ENCODE measurements at places on chromosomes 3 and 15. TPM values are rescaled to one million over a fixed set of nuclear protein-coding genes. Genes with fewer than 3 reads are reported as not detected.

LSMEM2 gene
- 25.4 TPM for total RNA-seq

PLA2G4D gene
- not detected for total RNA-seq

RAB5A gene
- 30.4 TPM for total RNA-seq

EIF5A2 gene
- 5.1 TPM for total RNA-seq

RTP3 gene
- 0.04 TPM for total RNA-seq

LMAN1L gene
- total RNA-seq = 0.04 TPM

SI gene
- total RNA-seq = not detected

C2CD4A gene
- under 0.01 TPM for total RNA-seq

PLSCR5 gene
- total RNA-seq = not detected

SLC25A26 gene
- 23.9 TPM for total RNA-seq

TPRG1 gene
- total RNA-seq = 2.7 TPM

TBL1XR1 gene
- total RNA-seq = 94.2 TPM

STRA6 gene
- 0.40 TPM for total RNA-seq

LRRC49 gene
- 13.8 TPM for total RNA-seq

PARL gene
- total RNA-seq = 42.0 TPM

XRN1 gene
- 27.4 TPM for total RNA-seq

CSTA gene
- 0.22 TPM for total RNA-seq

UBE2E1 gene
- total RNA-seq = 60.3 TPM

TGM4 gene
- not detected for total RNA-seq

NECTIN3 gene
- total RNA-seq = 35.1 TPM

CD200 gene
- total RNA-seq = 7.5 TPM

LSAMP gene
- 9.8 TPM for total RNA-seq

MORC1 gene
- total RNA-seq = not detected

RETNLB gene
- total RNA-seq = not detected

SLC24A5 gene
- 0.04 TPM for total RNA-seq

WWTR1 gene
- 35.5 TPM for total RNA-seq

CNBP gene
- 236 TPM for total RNA-seq

AADAC gene
- total RNA-seq = 0.35 TPM

Data from muscle of leg (tissue), 16 donors.